T-cell (primary cell): ENCODE measurements at places on chromosomes 3 and 15.

- DNase-seq, result no peak
Observed at GRCh38 chr15:62616746-62617145, 425.8 kb upstream of the TPM1 start.

DNA sequence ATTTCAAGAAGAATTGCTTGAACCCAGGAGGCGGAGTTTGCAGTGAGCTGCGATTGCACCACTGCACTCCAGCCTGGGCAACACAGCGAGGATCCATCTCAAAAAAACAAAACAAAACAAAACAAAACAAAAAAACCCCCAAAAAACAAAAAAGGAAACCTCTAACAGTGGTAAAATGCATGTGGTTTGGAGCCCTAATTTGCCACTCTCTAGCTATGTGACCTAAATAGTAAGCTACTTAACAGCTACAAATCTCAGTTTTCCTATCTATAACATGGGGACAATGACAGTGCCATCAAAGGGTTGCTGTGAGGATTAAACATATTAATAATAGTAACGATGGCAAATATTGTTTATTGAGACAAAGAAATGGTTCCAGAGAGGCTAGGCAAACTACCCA lies 119.4 kb upstream of the LMOD3 start:
- DNase-seq, result no peak

DNA sequence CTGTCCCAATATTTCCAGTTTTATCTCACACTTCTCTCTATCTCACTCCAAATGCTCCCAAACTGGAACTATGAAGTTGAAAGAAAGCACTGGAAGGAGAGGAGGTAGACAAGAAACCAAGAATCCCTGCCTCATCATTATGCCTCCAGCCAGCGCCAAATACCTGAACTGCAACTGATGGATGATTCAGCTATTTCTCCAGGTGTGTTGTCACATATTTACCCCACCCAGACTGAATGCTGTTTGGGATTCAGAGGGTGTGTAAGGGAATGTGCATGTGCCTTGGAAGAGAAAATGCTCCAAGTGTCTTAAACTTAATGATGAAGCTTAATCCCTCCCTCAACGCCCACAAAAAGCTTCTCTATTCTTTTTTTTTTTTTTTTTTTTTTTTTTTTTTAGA lies 269.5 kb upstream of the ATP11B start:
- no peak for DNase-seq

- DNase-seq, result no peak
Observed at GRCh38 chr3:71891483-71891882, 106.5 kb upstream of the PROK2 start.

DNA sequence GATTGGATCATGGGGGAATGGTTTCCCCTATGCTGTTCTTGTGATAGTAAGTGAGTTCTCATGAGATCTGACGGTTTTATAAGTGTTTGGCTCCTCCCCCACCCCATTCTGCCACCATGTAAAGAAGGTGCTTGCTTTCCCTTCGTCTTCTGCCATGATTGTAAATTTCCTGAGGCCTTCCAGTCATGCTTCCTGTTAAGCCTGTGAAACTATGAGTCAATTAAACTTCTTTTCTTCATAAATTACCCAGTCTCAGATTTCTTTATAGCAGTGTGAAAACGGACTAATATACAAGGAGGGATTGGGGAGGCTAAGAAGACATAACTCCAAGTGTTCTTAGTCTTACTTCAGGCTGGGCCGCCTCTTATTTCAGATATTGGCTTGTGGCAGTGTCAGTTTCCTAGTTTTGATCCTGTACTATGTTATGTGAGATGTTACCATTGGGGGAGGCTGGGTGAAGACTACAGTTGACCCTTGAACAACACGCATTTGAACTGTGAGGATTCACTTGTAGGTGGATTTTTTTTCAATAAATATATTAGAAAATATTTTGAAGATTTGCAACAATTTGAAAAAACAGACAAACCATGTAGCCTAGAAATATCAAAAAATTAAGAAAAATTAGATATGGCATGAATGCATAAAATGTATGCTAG lies 44.9 kb downstream of the NMD3 start:
- no peak for DNase-seq

DNA sequence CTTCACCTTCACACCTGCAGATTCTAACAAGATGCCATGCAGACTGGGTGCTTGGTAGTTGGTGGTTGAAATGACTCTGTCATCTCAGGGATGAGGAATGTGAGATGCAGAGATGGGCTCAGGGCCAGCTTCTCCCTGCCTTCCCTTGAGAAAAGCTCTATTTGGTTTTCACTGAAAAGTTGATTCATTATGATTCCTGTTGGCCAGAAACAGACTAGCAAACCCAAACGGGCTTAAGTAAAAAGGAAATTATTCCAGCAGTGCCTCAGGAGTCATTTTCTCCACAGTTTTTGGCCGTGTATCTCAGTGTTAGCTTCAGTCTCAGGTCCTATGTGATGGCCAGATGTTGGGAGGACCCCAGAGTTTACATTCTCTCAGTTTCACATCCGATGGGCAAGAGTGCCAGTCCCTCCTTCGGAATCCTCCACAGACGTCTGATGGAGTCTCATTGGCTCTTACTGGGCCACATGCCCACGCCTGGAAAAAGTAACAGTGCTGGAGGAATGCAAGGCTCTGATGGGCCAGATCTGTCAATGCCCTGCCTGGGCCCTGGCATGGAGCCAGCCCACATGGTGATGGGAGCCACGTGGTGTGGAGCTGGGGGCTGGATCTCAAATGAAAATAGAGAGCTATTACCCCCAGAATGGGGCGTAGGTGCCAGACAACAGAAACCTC lies 22.3 kb upstream of the SACM1L start:
- no peak for DNase-seq

GRCh38 chr15:79073336-79073735 lies 17.2 kb downstream of the RASGRF1 start:
- DNase-seq, result no peak

- no peak for DNase-seq
Observed at GRCh38 chr15:59879506-59880265, 124.4 kb upstream of the FOXB1 start.

DNA sequence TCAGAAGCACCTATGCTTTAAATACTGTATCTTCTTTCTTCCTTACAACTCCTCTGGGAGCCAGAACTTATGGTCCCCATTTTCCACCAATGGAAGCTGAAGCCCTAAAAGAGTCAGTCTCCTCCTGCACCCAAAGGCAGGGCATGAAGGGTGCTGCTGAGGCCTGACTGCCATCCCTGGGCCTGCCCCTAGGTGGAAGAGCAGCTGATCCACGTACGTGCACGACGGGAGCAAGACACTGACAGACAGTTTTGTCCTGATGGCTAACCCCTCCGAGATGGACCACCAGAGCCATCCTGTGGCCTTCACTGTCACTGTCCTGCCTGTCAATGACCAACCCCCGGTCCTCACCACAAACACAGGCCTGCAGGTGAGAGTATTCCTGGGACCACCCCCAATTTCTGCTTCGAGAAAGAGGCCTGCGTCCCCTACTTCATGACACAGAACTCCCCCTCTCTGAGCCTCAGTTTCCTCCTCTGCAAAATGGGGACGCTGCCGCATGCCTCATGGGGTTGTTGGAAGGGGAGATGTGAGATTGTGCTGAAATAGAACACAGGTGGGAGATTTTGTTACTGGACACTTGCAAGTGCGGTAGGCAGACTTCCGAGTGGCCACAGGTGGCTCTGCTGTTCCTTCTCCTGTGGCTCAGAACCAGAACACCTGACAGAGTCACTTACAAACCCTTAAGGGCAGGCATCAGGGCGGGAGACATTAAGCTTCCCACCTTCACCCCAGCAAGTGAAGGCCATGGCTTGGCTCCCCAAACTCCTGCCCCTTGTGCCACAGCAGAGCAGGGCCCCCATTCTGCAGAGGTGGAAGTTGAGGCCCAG lies 175.4 kb downstream of the TBC1D2B start:
- DNase-seq, result no peak

- no peak for DNase-seq
Observed at GRCh38 chr3:48429960-48430707, at the start of gene PLXNB1. Gene PLXNB1 (minus strand): TSS chr3:48430086. CDS start chr3:48424611, 5,475 bp downstream.

GRCh38 chr3:110016235-110016815 lies 679.0 kb upstream of the DPPA4 start:
- DNase-seq, result no peak

- no peak for DNase-seq
Observed at GRCh38 chr15:50229336-50229735, 36.2 kb downstream of the HDC start.
